Stimulated activated CD4-positive, alpha-beta T cell treated with anti-CD3 and anti-CD28 coated beads, Interleukin-12 subunit alpha, Interleukin-12 subunit beta, amount 100 ng/mL, for 4 hours (primary cell): ENCODE measurements at places on chromosomes 2 and 18.

DNA sequence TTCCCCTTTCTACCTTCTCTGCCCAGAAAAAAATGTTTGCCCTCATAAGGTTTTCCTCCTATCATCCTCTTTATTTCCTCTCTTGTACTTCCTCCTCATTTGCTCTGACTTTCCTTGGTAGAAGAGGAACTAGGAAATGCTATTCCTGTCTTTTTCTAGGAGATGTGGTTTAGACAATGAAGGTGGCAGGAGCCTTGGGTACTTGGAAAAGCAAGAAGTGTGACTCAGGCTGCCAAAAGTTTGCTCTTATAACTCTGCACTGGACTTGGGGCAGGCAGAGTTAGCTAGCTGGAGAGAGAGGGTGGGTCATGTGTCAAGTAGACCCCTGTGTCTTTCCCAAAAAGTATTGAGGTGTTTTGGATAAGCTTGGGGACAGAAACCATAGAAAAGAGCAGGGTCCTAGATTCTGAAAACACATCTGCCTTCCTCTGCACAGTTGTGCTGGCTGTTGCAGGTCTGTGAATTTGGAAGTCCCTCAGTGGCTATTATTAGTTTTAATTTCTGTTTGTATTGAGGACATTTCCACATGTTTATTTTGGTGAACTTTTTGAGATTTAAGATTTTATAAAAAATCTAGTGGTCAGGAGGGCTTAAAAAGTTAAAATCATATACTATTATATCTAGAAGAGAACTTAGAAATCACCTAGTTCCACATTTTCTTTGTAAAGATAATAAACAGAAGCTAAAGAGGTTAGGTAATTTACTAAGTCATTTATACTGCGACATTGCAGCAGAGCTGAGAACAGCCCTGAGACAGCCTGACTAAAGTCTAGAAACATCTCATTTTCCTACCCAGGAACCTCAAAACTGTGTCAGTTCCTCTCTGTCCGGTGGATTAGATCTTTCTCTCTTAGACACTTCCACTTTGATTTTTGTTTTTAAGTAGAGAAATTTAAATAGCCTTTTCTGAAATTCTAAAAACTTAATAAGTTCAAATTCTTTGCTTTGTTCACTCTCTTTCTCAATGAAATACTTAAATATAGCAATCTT is 16.0 kb downstream of the INSIG2 start:
- no peak for DNase-seq

DNA sequence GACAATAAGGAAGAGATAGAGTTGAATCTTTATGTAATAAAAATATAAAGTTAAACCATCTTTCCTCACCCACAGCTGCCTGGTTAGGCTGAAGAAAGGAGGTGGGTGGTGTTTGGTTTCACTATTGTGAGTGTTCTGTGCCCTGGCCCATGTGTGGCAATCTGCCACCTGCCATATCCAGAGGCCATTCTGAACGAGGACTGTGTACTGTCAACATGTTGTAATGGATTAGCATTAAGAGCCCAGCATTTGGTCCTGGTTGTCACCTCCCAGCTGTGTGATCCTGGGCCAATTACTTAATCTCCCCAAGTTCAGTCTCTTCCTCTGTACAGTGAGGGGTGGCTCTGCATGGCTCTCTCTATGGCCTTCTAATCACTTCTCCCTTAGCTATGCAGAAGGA is 118.2 kb upstream of the SEC11C start:
- DNase-seq = no peak

- DNase-seq = no peak
Measured at GRCh38 chr2:9364791-9365497, 58.4 kb downstream of the ITGB1BP1 start.

DNA sequence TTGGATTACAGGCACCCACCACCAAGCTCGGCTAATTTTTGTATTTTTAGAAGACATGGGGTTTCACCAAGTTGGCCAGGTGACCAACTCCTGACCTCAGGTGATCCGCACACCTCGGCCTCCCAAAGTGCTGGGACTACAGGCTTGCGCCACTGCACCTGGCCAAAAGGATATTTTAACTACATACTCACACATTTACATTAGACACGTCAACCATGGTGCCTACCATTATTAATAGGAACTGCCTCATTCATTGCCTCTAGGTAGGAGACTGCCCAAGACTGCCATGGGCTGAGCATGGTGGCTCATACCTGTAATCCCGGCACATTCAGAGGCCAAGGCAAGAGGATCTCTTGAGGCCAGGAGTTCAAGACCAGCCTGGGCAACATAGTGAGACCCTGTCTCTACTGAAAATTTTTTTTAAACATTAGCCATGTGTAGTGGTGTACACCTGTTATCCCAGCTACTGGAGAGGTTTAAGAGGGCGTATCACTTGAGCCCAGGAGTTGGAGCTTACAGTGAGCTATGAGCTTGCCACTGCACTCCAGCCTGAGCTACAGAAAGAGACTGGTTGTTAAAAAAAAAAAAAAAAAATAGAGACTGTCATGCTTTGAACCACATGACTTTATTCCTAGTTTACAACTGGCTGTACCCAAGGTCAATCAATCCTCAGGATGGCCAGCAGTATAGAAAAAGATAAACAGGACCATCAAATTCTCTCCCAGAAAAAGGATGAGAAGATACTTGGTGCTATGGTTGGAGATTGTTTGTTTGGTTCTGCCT is 31.1 kb upstream of the EPC2 start:
- no peak for DNase-seq

DNA sequence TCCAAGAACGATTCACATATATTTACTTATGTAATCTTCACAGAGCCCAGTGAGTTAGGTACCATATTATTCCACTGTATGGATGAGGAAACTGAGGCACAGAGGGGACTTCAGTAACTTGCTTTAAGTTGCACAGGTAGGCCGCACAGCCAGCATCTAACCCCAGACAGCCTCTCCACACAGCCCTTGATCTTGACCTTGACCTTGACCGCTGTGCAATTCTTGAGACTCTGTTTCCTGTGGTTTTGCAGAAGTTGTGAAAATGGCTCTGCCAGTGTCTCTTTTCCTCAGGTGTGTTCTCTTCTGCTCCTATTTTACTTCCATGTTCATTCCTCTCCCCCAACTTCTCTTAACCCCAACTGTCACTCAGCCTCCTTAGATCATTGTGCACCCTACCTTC is 206.5 kb downstream of the SOX11 start:
- DNase-seq = no peak

GRCh38 chr2:193141-193671 is 70.6 kb downstream of the SH3YL1 start:
- DNase-seq = no peak
